ENCODE measurements at places on chromosomes 3 and 15.
A peak's percentile ranks its signal among the peaks of the same experiment; 100 is the strongest.

DNA sequence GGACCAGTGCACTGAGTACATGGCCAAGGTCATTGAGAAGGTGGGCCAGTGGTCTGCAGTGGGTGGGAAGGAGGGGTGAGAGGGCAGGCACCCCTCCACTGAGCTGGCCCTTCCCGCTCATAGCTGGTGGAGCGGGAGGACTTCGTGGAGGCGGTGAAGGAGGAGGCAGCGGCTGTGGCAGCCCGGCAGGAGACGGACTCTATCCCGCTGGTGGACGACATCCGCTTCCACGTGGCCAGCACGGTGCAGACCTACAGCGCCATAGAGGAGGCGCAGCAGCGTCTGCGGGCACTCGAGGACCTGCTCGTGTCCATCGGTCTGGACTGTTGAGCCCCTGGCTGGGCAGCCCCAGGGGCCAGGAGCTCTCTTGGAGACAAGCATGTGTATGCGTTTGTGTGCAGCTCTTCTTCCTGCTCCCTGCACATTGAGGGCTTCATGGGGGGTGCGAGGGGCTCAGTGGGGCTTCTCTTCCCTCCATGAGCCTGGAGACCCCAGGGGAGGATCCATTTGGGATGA lies 7.5 kb downstream of the ABTB1 start:
- peak; percentile 12 for DNase-seq

DNA sequence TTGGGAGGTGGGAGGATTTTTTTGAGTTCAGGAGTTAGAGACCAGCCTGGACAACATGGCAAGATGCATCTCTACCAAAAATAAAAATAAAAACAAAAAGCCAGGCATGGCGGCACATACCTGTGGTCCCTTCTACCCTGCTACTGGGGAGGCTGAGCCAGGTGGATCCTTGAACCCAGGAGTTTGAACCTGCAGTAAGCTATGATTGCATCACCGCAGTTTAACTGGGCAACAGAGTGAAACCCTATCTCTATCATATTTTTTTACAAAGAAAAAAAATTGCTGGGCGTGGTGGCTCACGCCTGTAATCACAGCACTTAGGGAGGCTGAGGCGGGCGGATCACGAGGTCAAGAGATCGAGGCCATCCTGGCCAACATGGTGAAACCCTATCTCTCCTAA lies 35.8 kb upstream of the RPN1 start:
- DNase-seq: no peak

GRCh38 chr15:77716632-77717332 lies 84.1 kb upstream of the LINGO1 start:
- no peak for DNase-seq

DNA sequence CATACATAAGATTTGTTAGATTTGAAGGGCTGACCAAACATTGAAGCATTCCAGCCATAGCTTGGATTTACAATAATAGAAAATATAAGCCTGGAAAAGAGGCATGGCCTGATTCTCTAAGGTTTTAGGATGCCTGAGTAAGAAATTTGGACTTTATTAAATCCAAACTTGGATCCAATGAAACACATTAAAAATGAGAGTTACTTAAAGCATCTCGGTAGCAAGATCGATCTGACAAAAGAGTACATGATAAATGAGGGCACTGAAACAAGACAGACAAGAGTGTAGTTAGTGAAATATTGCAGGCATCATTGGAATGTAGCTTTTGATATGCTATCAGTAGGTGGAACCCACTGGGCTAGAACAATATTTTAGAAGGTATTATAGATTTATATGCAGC lies 855.7 kb upstream of the DPPA4 start:
- no peak for DNase-seq
